Stimulated activated CD8-positive, alpha-beta memory T cell treated with anti-CD3 and anti-CD28 coated beads, Interleukin-4, amount 100 ng/mL, for 4 hours (primary cell): ENCODE measurements at places on chromosomes 16 and 17.

- DNase-seq, result no peak
These were observed 1.2 kb downstream of the PRR14 start for GRCh38 chr16:30652005-30652296.

GRCh38 chr17:27299384-27300049 lies 5.6 kb downstream of the WSB1 start:
- DNase-seq, result no peak

DNA sequence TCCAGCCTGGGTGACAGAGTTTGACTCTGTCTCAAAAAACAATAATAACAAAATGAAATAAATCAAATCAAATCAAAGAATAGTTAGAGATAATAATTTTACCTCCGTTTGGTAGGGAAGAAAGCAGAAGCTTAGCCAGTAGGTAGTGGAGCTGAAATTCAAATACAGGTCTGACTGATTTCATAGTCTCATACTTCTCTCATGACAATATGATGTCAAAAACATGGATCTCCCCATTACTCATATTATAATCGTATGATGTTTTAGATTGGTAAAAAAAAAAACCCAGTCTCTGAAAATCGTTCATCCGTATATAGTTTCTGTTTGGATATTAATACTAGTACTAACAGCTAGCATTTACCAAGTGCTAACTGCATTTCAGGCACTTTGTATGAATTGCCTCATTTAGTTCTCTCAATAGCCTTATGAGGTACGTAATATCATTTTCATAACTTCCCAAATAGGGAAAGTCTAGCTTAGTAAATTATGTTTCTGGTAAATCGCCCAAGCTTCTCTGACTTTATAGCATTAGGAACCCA lies 48.7 kb downstream of the CDH8 start:
- no peak for DNase-seq

DNA sequence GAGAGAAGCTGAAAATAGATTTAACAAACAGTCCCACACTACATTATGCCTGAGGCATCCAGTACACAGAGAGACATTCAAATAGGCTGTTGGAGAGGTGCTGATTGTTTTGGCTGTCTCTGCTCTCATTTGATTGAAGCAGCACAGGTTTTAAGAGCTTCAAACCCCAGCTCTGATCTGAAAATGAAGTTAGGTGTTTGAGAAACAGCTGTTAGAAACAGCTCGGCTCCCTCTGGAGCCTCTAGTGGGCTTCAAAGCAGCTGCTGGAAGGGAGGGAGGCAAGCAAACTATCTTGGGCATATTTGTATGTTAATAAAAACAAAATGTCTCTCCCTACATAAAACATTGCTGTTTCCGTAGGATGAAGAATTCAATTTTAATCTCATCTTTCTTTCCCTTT lies 607.3 kb upstream of the GOT2 start:
- DNase-seq, result no peak

GRCh38 chr16:72800524-72801161 lies 247.3 kb downstream of the ZFHX3 start:
- no peak for DNase-seq
